Activated T-helper 17 cell treated with anti-CD3 and anti-CD28 coated beads, Interleukin-2, amount 50 U/mL, for 72 hours (primary cell): ENCODE measurements at places on chromosomes 16 and 17.
A peak's percentile ranks its signal among the peaks of the same experiment; 100 is the strongest.

- ATAC-seq, result peak; percentile 84
Measured at GRCh38 chr17:13346996-13347762, 254.6 kb downstream of the HS3ST3A1 start.

- no peak for ATAC-seq
Measured at GRCh38 chr16:84136331-84137125, 8.4 kb downstream of the HSDL1 start.

DNA sequence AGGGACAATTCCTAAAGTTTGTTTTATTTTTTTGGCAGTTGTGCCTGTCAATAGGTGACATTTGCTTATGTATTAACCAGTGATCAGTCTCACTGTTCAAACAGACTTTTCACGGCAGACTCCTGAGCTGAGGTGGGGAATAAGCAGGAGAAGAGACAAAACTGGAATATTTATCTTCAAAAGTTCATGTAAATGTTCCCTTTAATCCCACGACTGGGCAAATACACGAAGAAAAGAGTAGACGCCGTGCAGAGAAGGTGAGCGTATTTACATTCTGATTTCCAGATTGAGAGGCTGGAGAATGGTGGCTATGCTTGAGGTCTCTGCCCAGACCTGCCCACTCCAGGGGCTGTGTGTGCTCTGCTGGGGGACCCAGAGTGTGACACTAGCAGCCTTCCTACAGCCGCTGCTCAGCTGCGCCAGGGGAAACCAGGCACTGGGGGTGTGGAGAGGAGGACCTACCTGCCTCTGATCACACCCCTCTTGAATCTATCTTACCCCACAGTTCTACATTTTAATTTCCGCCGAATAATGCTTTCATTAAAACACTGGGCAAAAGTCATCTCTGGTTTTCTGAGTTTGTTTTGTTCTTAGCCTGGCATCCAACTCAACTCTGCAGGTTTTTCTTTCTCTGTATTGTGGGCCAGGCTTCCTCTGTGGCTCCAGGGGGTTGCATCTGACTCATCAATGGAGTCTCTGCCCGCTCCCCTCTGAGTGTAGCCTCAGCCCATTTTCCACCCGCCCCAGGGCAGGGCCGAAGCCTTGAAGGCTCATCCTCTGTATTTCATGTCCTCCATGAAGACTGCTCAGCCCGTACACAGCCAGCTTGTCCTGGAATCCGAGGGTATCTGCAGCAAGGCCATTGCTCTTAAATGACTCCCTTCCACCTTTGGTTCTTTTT lies 237.1 kb downstream of the NTN1 start:
- peak; percentile 43 for ATAC-seq

DNA sequence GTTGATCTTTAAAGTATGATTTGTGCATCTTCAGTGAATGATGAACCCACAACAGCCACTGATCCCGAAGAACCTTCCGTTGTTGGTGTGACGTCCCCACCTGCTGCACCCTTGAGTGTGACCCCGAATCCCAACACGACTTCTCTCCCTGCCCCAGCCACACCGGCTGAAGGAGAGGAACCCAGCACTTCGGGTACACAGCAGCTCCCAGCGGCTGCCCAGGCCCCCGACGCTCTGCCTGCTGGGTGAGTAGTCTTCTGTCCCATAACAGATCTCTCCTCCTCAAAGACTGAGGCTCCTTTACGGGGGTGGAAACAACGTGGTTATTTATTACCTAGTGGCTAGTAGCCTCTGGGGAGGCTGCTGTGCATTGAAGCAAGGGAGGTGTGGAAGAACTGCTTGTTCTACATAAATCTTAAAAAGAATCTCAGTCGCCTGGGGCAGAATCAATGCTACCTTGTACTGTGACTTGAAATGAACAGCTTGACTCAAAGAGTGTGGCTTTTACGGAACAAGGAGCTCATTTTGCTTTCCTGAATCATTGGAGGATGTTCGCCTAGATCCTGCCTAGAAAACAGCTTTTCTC lies 63.0 kb upstream of the CLEC18A start:
- no peak for ATAC-seq

- ATAC-seq, result no peak
Measured at GRCh38 chr16:83561876-83562275, 245.9 kb upstream of the HSBP1 start.

DNA sequence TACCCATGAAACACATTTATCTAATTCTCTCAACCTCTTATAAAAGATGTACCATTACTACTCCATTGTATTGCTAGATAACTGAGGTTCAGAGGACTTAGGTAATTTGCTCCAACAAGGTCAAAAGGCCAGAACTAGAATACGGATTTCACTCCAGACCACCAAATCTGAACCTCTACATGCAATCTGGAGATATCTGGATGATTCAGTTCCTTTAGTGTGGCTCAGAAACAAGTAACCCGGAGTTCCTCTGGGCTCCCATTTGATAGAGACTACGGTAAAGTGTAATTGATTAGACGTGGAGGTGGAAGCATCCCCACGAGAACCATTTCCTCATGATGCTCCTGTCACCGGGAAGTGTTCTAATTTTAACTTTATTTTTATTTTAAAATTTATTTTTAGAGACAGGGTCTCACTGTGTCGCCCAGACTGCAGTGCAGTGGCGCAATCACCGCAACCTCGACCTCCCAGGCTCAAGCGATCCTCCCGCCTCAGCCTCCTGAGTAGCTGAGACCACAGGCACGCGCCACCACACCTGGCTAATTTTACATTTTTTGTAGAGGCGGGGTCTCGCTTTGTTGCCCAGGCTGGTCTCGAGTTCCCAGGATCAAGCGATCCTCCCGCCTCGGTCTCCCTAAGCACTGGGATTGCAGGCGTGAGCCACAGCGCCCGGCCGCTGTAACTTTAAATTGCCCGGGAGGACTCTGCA lies 608 bp upstream of the COX10 start:
- peak; percentile 18 for ATAC-seq

- peak; percentile 16 for ATAC-seq
Measured at GRCh38 chr16:68126395-68126794, 41.2 kb downstream of the NFATC3 start.

DNA sequence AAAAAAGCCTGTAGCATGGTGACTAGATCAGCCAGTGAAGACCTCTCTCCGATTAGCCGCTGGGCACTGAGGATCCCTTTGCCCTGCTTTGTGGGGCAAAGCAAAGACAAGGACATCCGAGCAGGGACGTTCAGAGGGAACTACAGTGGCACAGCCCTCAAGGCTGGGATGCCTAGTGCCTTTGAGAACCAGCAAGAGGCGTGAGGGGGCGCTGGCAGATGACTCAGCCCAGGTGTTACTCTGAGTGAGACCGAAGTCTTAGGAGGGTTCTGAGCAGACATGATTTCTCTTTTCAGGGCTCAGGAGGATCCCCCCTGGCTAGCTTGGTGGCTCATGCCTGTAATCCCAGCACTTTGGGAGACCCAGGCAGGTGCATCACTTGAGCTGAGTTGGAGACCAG lies 178.6 kb downstream of the CPPED1 start:
- peak; percentile 72 for ATAC-seq

- no peak for ATAC-seq
Measured at GRCh38 chr17:81207610-81208581, 14.9 kb downstream of the CEP131 start.

DNA sequence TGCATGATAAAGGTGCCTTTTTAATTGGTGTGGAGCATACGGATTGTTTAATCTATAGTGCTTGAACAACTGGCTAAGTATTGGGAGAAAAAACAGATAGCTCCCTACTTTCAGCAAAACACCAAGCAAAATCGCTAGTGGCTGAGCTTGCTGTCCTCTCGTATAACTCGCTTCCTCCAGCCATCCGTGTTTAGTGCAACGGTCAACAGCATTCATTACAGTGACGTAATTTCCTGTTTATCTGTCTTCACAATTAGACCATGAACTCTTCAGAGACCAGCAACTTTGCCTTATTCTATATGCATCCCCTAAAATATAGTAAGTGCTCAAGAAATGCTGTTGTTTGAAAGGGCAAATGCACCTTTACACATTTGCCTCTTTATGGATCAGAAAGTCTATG lies 511.9 kb downstream of the HAPSTR1 start:
- no peak for ATAC-seq

- no peak for ATAC-seq
Measured at GRCh38 chr17:38658741-38659345, 15.9 kb downstream of the EPOP start.

DNA sequence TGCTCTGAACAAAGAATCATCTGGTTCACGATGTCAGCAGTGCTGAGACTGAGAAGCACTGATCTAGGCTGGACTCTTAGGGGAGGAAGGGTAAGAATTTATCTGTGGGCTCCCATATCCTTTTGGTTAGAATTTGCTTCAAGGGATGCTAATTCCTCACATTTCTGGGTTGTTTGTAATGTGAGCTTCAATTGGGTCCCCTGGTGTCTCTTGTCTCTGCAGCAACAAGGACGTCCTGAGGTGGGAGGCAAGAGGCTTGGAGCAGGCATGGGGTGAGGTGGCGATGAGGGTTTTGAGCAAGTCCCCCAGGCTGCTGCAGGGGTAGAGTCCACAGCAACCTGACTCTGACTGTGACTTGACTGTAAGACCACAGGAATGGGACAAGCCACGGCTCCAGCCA lies 213.8 kb upstream of the NLRP1 start:
- ATAC-seq, result no peak

DNA sequence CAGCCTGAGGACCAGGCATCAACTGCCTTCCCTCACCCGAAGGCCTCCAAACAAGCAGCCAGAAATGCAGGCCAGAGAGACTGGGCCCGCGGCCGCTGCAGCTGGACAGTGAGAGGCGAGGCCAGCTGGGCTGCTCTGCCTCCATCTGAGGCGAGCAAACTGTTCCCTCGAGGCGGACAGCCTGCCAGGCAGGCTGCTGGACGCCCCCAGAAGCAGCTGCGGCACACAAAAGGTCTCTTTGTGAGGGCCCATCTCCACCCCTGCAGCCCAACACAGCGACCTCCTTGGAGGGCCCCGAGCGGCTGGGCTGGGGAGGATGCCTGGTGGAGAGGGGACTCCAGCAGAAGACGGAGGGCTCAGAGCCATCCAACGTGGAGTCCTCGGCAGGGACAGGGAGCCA lies 4.7 kb downstream of the CORO7 start:
- ATAC-seq, result no peak

GRCh38 chr16:49876716-49877129 lies 20.8 kb upstream of the ZNF423 start:
- peak; percentile 59 for ATAC-seq

DNA sequence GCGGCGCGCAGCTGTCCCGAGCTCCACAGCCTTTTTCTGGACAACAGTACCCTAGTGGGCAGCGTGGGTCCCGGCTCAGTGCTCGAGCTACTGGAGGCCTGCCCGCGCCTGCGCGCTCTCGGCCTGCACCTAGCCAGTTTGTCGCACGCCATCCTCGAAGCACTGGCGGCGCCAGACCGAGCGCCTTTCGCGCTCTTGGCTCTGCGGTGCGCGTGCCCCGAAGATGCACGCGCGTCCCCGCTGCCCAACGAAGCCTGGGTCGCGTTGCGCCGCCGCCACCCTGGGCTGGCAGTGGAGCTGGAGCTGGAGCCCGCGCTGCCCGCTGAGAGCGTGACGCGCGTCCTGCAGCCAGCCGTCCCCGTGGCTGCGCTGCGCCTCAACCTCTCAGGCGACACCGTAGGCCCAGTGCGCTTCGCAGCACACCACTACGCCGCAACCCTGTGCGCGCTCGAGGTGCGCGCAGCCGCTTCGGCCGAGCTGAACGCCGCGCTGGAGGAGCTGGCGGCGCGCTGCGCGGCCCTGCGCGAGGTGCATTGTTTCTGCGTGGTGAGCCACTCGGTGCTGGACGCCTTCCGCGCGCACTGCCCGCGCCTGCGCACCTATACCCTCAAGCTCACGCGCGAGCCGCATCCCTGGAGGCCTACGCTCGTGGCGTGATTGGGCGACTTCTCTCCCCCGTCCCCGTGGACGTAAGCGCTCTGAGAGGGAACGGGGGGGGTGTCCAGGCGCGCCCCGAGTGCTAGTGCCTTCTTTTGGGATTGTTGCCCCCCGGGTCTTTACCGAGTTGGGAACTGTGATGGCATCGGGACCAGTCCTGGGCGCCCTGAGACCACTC lies 1.2 kb upstream of the HSF4 start:
- ATAC-seq, result peak; percentile 1

DNA sequence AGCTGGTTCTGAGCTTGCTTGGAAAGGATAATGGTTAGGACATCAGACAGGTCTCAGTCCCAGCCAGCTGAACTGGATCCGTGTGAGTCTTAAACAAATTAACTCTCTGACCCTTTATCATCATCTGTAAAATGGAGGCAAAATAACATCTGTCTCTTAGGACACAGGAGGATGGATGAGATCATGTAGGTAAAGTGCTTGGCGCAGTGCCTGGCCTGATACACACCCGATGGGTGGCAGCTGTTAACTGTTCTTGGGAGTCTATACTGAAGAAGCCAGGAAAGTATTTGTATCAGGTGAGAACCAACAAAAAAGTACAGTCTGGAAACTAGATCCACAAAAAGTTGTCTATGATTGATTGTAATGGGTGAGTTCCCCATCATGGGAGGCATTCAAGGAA lies 188.6 kb downstream of the C16orf78 start:
- no peak for ATAC-seq

DNA sequence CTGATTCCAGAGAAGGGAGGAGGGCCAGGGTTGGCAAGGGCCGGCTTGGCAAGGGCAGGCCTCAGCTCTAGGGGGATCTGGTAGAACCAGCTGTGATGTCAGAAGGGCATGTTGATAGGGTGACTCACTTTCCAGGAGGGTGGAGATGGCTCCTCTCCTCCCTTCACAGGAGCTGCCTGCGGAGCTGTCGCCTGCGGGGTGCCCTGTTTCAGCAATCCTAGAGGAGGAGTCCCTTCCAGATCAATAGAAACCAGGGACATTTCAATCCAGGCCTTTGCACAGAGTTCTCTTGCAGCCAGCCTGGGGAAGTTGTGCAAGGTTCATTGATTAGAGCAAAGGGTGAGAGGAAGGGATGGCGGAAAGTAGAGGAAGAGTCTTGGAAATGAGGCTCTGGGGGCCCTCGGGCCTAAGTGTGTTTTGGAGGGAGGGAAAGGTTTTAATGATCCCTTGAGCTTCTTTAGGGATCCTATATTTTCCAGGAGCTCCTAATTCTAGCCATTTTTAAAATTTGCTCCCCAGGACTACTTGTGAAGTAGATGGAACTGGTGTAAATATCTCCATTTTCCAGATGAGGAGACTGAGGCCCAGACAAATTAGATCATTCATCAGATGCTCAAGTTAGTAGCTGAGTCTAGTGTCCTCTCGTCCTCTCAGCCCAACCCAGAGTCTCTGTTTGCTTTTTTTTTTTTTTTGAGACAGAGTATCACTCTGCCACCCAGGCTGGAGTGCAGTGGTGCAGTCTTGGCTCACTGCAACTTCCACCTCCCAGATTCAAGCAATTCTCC lies 24.8 kb upstream of the CSNK2A2 start:
- no peak for ATAC-seq

DNA sequence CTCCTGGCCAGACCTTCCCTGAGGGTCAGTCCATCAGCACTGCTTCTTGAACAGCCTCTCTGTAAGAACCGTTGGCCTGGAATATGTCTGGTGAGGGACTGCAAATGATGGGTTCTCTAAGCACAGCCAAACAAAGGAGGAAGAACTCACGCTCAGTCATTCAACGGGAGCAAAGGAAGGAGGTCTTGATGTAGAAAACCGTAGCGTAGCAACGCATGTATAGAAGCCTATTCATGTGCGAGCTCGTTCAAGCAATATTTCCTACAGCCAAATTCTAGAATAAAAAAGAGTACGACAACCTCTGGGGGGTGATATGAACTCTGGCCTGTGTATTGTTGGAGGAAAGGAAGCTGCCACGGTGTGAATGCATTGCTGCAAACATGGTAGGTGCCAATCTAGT lies 64.2 kb downstream of the RGS9 start:
- no peak for ATAC-seq
